ENCODE measurements at places on chromosomes 2 and 18.

GRCh38 chr18:80143881-80144280 lies 34.8 kb downstream of the ADNP2 start:
- DNase-seq: no peak

GRCh38 chr2:59896499-59897245 lies 656.8 kb downstream of the BCL11A start:
- no peak for DNase-seq

- no peak for DNase-seq
Measured at GRCh38 chr2:231127936-231128335, 3.1 kb upstream of the HTR2B start.

DNA sequence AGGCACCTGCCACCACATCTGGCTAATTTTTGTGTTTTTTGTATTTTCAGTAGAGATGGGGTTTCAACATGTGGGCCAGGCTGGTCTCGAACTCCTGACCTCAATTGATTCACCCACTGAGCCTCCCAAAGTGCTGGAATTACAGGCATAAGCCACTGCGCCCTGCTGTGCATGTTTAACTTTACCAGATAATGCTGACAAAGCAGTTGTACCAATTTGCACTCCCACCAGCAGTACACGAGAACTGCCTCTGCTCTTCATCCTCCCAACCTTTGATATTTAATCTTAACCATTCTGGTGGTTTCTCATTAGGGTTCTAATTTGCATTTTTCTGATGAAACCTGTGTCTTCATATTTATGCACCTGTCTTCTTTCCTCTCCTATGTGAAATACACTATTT lies 12.0 kb upstream of the DYM start:
- DNase-seq: no peak

DNA sequence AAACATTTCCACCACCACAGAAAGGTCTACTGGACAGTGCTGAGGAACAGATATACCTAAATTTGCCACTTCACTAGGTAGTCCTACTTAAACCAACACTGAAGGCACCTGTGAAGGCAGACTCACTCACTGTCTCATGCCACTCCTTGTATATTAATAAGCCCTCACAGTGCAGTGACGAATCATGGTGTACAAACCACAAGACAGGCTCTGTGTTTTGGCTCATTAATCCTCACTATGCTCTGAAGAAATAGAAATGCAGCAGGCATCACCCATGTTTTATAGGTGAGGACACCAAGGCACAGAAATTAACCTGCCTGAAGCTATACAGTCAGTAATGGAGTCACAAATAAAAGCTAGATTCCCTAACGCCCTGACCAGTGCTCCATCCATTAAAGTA lies 44.3 kb downstream of the BARD1 start:
- DNase-seq: no peak

DNA sequence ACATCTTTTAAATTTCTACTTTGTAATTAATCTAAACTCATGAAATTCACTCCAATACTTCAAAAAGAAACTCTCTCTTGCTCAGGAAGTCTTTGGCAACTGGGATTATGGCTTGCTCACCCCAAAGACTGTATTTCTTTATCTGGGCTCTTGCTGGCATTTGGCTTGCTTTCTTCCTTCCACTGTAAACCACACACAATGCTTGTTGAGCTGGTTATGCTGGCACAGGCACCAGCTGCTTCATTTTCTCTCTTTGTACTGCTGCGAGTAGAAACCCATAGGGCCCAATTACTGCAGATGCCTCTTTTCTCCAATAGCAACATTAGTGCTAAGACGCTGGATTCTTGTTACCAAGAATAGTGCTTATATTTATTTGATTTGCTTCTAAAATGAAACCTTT lies 51.4 kb downstream of the SLC38A11 start:
- no peak for DNase-seq

GRCh38 chr2:229363185-229363814 lies 92.2 kb upstream of the PID1 start:
- no peak for DNase-seq

DNA sequence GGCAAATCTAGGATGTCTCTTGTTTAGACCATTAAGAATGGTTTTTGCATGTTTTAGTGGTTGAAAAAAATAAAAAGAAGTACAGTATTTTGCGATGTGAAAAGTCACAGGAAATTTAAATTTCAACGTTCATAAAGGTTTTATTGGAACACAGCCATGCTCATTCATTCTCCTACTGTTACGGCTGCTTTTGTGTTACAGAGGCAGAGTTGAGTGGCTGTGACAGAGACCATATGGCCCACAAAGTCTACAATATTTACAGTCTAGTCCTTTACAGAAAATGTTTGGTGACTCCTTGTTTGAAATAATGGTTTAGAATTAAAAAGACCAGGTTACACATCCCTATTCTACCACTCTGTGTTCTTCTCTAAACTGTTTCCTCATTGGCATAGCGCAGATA lies 48.1 kb downstream of the MYOM1 start:
- no peak for DNase-seq

GRCh38 chr2:70553334-70553583 lies 367 bp downstream of the TGFA start:
- DNase-seq: peak; percentile 56

- DNase-seq: no peak
Measured at GRCh38 chr2:151526572-151527090, 116.9 kb downstream of the RIF1 start.

GRCh38 chr2:241763551-241764274 lies 12.9 kb upstream of the GAL3ST2 start:
- DNase-seq: no peak

DNA sequence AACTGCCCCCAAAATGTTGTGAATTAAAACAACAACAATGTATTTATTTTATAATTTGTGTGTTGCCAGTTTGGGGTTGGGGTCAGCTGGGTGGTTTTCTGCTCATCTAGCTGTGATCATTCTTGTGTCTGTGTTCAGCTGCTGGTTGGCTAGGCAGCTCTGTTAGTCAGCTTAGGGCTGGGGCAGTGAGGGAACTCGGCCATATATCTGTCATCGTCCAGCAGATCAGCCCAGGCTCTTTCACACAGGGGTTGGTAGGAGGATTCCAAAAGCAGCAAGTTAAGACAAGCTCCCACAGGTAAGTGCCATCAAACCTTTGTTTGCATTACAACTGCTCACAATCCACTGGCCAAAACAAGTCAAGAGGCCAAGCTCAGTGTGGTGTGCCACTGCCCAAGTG lies 121.5 kb downstream of the LPIN1 start:
- DNase-seq: no peak

DNA sequence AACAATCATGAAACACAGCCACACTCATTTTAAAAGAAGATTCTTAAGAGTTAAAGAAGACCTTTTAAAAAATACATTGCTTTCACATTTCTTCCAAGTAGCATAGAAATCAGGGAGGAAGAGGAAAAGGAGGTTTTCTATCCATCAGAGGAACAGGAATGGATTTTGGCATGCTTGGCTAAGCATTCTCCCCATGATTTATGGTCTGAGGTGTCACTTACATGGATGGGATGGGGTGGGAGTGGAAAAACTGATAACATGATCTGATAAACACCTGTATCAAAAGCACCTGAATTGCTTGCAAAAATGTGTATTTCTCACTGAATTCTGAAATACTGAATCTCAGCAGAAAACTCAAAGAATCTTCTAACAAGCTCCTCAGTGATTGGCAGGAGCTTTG lies 265.9 kb downstream of the NRXN1 start:
- no peak for DNase-seq

- no peak for DNase-seq
Measured at GRCh38 chr2:10863837-10864236, 47.9 kb upstream of the KCNF1 start.

DNA sequence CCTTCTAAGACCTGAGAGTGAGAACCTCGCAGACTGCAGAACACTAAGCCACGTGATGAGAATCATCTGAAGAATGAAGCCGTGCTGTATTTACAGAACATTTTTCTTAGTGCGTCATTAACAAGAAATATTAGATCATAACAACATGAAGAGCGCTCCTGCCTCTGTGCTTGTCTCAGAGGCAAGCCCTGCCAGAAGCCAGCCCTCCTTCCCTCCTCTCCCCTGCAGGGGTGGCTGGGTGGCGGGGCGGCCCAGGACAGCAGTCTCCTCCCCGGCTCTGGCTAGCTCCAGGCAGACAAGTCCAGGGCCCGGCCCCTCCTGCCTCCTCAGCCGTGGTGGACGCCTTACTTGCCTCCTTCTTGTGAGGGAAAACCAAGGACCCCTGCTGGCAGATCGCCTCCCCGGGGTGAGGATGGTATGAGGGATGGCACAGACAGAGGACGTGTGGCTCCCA lies 262.7 kb downstream of the TWIST2 start:
- no peak for DNase-seq

- DNase-seq: no peak
Measured at GRCh38 chr2:8438996-8439395, 242.9 kb upstream of the ID2 start.

DNA sequence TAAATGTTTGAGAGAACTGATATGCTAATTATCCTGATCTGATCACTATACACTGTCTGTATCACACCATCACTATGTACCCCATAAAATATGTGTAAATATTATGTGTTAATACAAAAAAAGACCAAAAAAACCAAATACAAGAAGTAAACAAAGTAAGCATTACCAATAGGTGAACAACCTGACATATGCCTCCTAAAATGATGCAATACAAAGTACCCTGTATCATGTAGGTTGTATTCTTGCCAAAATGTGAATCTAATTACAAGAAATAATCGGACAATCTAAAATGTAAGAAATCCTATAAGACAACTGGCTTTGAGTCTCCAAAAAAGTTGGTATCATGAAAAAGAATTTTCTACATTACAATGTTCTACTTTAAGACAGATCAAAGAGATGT lies 7.8 kb downstream of the POLR1A start:
- no peak for DNase-seq

- DNase-seq: no peak
Measured at GRCh38 chr18:50706199-50706598, 113.6 kb downstream of the MRO start.

DNA sequence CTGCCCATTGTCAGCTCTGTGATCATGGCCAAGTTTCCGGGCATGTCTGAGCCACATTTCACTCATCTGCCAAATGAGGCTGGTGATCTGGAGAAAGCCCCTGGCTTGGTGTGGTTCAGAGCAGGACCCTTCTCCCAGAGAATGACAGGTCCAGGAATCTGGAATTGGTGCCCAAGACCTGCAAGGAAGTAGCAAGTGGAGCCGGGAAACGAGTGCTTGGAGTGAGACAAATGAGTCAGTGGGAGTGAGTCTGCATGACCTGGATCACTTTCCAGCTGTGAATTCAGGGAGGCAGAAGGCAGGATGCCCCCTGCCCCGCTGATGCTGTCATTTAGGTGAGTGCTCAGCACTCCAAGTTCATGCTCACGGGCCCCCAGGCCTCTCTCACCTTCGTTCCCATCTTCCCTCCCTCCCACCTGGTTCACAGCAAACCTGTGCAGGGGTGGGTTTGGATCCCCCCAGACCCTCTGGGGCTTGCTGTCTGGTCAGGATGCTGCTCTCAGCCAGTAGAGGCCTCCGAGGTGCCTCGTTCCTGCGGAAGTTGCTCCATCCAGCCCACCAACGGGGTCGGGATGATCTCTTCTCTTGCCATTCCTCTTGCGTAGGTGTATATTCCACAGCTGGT lies 104.4 kb downstream of the INHBB start:
- no peak for DNase-seq

GRCh38 chr2:241373446-241373845 lies 17.4 kb downstream of the FARP2 start:
- DNase-seq: no peak

- DNase-seq: no peak
Measured at GRCh38 chr2:96386470-96386869, 50.9 kb downstream of the NCAPH start.

GRCh38 chr2:181446985-181447384 lies 10.2 kb upstream of the ITGA4 start:
- DNase-seq: no peak

DNA sequence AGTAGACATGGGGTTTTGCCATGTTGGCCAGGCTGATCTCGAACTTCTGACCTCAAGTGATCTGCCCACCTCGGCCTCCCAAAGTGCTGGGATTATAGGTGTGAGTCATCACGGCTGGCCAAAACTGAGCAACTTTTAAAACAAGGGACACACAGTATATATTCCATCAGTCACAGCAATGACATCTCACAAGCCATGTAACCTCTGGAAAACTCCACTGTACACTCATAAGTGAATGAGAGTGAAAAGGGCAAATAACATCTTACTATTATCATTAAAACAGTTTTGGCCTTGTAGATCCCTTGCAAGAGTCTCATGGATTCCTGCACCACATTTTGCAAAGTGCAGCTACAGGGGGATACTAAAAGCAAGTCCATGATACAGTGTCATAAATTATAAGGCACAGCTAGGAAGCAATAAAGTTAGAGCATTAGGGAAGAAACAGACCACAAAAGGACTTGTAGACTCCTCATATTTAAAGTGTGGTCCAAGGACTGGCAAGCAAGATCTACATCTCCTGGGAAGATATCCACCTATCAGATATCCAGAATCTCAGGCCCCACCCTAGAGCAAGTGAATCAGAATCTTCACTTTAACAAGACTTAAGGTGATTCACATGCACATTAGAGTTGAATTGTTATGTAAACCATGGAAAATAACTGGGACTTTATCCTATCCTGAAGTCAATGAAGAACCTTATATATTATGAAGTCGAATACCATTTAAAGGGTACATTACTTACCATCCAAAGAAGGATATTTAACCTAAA lies 5.7 kb downstream of the SMC6 start:
- no peak for DNase-seq

DNA sequence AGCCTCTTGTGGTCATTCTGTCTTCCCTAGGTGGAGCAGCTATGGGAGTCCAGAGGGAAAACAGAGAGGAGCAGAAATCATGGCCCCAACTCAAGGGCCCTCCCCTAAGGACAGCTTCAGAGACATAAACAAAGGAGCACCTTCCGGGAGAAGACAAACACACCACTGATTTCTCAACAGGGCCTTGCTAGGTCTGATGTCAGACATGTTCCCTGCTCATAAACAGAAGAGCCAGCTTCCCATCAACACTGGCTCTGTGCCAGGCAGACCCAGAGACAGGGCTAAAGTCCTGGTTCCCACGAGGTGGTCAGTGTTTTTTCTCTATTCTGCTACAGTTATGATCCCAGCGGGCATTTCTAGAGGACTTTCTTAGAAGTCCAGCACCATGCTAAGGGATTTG lies 19.3 kb downstream of the CXCR2 start:
- no peak for DNase-seq

- no peak for DNase-seq
Measured at GRCh38 chr2:110905217-110905616, 172.8 kb downstream of the ACOXL start.

DNA sequence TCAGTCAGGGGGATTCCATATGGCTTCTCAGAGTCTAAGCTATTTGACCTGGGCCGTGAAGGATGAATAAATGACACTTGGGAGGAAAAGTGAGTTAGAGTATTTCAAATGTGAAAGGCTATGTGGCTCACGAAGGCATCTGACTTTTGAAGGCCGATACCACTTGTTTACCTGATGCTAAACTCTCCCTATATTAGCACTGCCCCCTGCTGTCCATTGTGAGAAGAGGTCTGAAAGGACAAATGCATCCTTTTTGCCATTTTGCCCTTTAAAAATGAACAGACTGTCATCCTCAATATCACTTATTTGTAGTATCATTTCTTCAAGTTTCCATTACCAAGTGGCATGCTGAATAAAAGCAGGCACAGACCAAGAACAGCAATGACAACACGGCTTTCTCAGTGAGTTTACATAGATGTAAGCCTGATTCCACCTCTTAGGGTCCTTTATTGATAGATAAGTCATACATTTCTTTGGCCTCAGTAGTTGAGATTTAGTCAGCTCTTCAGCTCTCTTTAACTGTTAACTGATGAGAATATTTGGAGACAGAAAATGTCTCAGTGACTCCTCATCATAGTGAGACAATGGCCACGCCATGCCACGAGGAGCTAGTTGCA lies 40.1 kb downstream of the DOCK10 start:
- DNase-seq: peak; percentile 67

All from naive thymus-derived CD4-positive, alpha-beta T cell (primary cell).